ENCODE measurements at places on chromosomes 13 and 19.

- no peak for DNase-seq
These were observed 6.5 kb downstream of the LRRC8E start for GRCh38 chr19:7894612-7895309.

DNA sequence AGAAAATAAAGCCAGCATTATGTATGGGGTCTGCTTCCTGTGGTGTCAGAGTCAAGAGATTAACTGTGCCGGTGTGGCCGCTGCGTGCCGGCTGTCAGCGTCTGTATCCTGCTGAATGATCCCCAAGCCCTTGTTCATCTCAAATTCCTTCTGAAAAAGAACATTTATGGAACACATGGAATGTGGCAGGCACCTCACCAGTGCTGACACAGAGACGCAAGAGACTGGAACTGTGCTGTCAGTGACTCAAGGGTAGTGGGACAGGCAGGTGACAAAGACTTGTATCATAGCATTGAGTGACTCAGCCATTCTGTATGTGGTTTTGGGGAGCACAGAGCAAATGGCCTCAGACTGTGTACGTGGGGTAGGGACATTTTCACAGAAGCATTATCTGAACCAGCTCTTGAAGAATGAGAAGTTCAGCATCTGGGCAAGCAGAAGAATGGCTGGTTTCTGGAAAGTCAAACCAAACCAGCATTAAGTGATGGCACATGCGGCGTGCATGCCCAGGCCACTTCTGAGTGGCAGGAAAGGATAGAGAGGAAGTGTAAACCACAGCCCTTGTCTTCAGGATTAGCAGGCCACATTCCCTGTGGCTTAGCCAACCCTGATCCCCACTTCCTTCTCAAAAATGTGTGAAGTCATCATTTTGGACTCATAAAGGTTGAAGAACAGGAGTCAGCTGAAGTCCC, 54.0 kb upstream of the IRS2 start:
- peak; percentile 47 for DNase-seq

DNA sequence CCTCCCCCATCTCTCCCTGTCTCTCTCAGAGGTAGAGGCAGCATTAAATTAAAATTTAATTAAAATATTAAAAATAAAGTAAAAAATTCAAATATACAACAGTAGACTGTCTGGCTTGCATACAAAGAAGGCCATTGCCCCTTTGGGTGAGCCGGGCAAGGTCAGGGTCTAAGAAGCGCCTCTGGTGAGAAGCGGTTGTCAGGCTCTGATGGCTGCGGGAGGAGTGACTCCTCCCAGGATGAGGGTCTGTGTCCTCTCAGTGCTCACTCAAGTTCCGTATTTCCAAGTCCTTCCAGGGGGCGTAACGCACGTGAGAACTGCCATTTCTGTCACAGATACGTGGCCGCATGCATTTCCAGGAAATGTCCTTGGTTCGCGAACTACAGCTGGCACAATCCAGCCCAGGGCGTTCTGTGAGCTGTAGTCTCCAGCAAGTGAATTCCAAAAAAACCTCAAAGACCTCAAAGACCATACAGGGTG, 737 bp upstream of the ZNF181 start:
- no peak for DNase-seq

GRCh38 chr19:2724148-2724557, 3.0 kb upstream of the DIRAS1 start:
- DNase-seq, result no peak

DNA sequence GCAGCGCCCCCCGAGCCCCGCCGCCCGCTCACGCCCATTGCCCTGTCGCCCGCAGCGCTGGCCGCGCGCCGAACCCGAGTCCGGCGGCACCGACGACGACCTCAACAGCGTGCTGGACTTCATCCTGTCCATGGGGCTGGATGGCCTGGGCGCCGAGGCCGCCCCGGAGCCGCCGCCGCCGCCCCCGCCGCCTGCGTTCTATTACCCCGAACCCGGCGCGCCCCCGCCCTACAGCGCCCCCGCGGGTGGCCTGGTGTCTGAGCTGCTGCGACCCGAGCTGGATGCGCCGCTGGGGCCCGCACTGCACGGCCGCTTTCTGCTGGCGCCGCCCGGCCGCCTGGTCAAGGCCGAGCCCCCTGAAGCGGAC, 518 bp downstream of the KLF2 start:
- no peak for DNase-seq

DNA sequence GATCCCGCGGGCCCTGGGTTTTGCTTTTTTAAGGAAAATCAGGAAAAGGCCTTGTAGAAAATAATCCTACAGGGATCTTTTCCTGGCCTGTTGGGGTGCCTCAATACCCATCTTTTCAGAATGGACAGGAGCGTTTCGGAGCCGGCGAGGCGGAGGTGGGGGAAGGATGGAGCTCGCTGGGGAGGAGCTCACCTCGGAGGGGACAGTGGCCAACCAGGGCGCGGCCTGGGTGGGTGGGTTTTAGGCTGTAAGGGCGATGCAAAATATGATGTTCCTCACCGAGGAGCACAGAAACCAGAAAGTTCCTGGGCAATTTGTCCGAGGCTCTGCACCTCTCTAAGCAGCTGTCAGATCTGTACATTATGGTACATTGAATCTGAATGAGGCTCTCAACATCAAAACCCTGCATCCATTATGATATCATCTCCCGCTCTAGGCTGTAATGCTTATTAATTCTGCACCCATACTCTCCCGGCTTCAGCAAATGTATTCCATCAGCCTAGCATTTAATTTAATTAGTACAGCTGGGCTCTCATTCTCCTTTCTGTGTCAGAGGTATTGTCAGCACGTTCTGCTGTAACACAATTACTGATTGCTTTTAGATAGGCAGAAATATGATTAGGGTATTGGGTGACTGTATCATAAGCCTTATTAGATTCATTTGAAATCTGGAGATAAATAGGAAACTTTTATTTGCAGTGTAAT, 90.3 kb upstream of the SOX1 start:
- DNase-seq, result no peak

DNA sequence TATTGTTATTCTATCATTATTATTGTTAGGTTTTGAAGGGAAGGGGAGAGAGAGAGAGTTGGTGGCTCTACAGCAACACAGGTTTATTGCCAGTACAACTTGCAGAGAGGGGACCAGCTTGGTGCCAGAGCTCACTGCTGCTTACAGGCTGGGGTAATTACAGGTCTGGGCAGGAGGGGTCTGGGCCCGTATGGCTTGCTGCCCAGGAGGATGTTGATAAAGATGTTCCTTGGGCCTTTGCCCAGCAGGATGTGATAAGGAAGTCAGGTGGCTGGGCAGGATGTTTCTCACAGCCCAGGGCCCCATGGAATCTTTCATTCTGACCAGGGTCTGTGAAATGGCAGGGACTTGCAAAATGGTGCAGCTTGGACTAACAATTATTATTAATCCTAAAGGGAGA, 64.2 kb upstream of the ZNF599 start:
- DNase-seq, result no peak

GRCh38 chr19:18481505-18482222, 40.2 kb downstream of the ELL start:
- DNase-seq, result no peak

DNA sequence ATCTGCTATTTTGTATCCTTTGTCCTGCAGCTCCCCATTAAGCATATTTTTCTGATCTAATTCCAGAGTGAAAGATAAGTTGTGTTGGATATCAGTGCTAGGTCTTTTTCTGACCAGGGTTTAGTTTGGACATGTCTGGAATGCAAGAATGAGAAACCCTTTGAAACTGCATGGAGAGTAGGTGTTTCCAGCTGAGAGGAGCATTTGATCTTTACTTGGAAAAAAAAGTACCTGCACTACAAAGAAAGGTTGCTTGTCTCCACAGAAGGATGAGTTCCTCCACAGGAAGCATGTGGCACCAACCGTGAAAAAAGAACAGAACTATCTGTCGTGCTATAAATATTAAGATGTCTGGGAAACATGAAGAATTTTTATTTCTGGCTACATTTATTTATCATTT, 36.6 kb upstream of the MED4 start:
- DNase-seq, result peak; percentile 25

GRCh38 chr19:48329167-48329891, 4.0 kb downstream of the EMP3 start:
- peak; percentile 20 for DNase-seq

DNA sequence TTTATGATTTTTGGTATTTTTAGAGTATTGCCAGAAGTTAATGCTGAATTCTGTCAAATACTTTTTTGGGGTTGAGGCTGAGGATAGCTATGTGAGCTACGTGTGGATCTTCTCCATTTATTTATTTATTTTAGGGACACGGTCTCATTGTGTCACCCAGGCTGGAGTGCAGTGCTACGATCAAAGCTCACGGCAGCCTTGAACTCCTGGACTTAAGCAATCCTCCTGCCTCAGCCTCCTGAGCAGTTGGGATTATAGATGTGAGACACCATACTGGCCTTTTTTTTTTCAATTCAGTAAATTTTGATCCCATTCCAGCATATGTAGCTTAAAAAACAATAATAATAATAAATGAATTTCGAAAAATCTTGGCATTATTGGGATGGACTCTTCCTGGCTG, 21.1 kb downstream of the ING1 start:
- DNase-seq, result no peak

DNA sequence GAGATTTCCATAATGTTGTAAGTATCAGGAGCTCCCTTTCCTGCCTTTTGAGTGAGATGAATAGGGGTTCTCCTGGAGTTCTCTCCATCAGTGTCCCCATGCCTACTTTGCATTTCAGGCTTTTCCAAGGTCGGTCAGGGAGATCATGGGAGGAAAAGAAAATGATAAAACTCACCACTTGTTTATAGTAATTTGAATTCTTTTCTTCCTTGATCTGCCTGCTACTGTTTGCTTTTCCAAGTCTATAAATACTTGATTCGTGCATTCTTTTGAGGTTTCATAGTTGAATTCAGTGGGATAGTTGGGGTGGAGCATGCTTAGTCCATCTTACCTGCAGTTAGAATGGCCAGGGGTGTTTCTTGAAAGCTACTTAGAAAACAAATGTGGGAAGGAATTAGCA, 51.5 kb downstream of the PCCA start:
- DNase-seq, result no peak

DNA sequence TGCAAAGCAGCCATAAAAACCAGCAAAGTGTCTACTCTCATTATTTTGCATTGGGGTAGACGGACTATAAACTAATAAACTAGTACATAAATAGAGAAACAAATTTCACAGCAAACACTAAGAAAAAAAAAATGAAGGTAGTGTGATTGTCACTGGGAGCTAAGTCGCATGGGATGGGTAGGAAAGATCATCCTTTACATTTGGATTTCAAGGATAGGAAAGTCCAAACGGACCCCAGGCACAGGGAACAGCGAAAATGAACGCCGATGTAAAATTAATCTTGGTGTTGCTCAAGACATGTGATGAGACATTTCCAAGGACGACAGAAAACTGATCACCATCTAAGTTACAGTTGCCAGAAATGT, 690 bp upstream of the SGTA start:
- DNase-seq, result no peak

GRCh38 chr13:98299966-98300350, 122.9 kb upstream of the RNF113B start:
- DNase-seq, result no peak

DNA sequence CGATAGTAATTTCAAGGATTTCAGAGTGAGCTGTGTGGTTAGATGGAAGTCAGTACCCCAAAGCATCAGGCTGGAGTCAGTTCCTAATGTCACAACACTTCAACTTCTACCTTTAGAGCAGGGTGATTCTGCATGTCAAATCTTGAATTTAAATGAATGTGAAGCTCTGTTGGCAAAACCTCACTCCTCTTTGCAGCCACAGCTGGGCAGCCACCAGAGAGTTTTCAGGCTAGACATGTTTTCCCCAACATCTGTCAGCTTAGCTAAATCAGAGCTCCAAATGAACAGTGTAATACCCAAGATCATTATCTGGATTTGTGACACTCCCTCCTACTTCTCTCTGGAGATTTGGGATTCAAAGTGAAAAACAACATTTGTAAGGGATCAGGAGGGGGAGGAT, 33.7 kb upstream of the OLFM4 start:
- DNase-seq, result no peak

All from kidney glomerular epithelial cell (primary cell).